ENCODE measurements at places on chromosomes 7 and 10.

GRCh38 chr7:104985259-104985617 is 28.8 kb upstream of the KMT2E start:
- DNase-seq = no peak

DNA sequence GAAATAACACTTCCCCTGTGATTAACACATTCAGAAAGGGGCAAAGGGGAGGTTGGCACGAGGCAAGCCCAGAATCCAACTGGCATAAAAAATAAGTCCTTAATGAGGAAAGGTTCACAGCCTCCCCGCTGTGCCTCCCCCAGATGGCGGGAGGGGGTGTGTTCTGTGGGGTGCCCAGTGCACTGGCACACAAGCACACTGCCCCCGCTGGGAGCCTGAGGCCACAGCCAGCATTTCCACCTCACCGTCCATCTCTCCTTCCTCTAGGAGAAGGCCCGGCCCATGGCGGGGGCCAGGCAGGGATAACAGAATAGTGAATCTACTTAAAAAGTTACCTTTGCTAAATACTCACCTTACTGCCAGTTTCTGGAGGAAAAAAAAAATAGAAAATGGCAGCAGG is 43.2 kb downstream of the PRKAG2 start:
- no peak for DNase-seq

GRCh38 chr7:150412016-150412415 is 32.9 kb downstream of the ZNF775 start:
- no peak for DNase-seq

- DNase-seq = no peak
Observed at GRCh38 chr10:132504501-132505272, 32.9 kb upstream of the INPP5A start.

- DNase-seq = no peak
Observed at GRCh38 chr7:158392251-158392650, 195.4 kb downstream of the PTPRN2 start.

DNA sequence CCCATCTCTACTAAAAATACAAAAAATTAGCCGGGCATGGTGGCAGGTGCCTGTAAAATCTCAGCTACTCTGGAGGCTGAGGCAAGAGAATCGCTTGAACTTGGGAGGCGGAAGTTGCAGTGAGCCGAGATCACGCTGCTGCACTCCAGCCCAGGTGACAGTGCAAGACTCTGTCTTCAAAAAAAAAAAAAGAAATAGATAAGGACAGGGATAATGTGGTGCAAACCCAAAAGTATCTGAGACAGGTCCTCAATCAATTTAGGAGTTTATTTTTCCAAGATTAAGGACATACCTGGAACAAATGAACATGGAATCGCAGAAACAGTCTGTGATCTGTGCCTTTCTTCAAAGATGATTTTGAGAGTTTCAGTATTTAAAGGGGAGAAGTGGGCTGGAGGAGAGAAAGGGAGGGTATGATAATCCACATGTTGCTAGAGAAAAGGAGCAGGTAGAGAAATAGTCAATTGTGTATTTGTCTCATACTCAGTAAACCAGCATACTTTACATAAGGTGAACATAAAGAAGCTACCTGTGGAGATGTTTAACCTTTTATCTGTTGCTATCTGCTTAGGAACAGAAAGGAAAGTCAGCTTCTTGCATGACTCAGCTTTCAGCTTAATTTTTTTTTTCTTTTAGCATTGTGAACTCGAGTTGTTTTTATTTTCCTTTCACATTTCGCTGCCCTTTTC is 4.9 kb upstream of the MTPN start:
- DNase-seq = no peak

GRCh38 chr7:125406111-125406510 is 476.5 kb upstream of the POT1 start:
- DNase-seq = no peak

DNA sequence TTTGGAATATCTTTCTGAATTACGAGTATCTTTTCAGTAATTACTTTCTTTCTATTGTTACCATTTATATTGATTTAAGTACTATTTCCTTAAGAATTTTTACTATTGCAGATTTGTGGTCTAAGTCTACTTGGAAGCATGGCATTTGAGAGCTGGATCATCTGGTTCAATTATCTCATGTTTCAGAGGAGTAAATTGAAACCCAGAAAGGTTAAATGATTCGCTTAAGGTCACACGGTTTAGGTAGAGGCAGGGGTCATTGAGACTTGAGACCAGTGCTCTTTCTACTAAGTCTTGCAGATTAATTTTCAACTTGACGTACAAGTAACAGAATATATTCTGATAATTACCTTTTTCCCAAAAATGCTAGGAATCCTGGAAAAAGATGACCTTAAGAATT is 109.2 kb upstream of the GLCCI1 start:
- no peak for DNase-seq

DNA sequence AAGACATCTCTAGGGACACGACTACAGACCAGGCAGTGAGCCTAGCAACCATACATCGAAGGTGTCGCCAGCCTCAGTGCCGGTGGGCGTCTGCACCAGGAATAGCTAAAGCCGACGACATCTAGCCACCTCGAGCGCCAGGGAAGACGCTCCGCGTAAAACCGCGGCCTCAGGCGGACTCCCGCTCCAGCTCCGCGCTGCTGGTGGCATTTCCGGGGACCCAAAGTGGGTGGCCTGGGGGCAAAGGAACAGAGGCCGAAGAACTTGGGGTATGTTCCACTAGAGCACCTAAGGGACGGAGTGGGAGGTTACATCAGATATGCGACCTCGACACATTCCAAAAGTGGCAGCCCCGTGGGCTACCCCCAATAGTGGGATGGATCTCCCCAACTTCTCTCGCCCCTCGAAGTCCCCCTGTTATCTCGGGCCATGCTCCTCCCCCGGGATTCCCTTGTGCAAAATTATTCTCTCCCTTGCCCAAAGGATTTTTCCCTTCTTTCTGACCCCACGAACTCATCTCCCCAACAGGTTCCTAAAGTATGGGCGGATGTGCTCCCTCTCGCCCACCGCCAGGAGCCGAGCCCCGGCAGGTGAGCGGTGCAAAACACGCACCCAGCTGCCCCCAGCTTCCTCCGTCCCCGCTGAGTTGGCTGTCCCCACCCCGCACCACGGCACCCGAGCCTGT is 1.2 kb downstream of the KCNMA1 start:
- DNase-seq = no peak

- DNase-seq = no peak
Observed at GRCh38 chr7:14698239-14698638, 204.3 kb downstream of the DGKB start.

GRCh38 chr10:109974504-109975191 is 33.1 kb upstream of the ADD3 start:
- no peak for DNase-seq

- peak; percentile 75 for DNase-seq
Observed at GRCh38 chr10:100338434-100339036, 8.5 kb upstream of the SCD start.

DNA sequence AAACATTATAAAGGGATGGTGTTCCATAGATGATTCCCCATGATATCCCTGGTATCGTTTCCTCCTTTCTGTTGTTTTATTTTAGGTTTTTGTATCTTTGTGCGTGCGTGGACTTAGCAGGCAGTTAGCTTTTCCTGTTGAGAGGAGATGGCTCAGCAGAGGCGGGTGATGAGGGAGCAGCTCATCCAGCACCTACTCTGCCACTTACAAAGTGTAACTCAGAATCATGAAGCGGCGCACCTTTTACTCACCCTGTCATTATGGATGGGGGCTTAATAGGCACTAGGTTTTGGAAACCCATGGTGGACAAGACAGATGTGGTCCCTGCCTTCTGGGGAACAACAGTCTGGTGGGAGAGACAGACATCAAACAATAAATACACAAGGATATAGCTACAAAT is 17.1 kb downstream of the FAM241B start:
- DNase-seq = no peak

DNA sequence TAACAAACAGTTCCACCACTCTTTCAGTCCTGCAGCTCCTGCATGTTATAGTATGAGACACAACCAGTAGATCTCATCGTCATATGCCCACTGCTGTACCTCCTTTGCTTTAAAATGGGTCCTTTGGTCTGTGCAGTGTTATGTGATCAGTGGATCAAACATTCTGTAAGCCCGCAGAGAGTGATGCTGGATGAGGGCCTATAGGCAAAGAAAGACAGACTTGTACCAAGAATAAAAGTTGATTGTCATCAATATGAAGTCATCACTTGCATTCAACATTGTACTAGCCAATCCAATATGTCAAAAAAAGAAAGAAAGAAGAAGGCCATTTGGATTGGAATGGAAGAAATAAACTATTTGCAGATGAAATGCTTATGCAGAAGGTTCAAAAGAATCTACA is 79.8 kb upstream of the PHYHIPL start:
- no peak for DNase-seq

GRCh38 chr7:7820939-7821338 is 102.5 kb upstream of the RPA3 start:
- no peak for DNase-seq

DNA sequence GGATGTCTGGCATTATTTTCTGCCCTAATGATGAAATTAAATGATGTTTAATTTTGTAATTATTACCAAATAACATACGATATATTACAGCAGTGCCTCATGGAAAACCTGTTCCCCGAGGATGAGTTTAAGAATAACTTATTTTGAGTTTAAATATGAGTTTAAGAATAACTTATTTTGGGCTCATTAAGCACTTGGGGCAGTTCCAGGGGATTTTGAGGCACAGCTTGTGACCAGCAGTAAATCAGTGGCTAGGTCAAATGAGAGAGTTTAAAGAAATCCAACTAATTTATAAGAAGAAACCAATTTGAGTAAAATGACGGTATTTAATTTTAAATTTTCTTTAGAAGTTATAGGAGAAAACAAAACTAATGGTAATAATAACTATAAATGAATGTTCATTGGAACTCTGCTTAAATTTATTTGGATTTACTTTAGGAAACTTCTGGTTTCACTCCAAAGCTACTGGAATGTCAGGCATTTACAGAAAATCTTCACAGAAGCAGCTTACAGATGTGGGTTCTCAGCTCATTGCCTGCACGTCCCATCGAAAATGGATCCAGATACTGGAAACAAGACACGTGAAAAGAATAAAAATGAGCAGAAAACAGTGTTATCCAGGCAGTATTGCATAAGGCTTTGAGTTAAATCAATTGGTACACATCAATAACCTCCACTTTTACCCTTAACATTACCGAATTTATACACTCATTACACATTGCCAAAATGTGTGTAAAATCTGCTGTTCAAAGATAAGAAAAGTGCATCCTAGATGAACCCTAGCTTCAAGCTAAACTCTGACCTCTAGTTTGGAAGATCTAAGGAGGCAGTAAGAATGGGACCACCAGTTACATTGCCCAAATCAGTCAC is 784.5 kb upstream of the IGFBP3 start:
- peak; percentile 14 for DNase-seq

- DNase-seq = no peak
Observed at GRCh38 chr10:124656113-124656490, 88.1 kb downstream of the FAM53B start.

Measured in AG08396 (cell line).